ENCODE measurements at places on chromosomes 5 and 9. TPM values are rescaled to one million over a fixed set of nuclear protein-coding genes. Genes with fewer than 3 reads are reported as not detected.

DNA sequence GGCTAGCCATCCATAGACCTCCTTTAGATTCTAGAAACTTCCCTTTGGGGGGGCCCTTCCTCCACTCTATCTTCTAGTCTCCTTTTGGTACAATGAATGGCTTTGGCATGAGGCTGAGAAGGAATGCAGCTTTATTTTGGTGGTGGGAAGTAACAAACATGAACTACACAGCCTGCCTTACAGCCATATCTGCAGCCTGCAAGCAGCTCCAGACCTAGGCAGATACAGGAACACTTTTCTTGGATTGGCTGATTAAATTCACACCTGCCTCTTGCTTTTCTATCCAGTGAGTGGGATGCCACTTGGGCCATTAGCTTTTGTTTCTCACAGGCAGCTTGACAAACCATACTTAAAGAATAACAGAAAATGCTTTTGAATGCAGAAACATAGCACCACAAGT, 28.2 kb downstream of the NR6A1 start:
- DNase-seq, result no peak

DNA sequence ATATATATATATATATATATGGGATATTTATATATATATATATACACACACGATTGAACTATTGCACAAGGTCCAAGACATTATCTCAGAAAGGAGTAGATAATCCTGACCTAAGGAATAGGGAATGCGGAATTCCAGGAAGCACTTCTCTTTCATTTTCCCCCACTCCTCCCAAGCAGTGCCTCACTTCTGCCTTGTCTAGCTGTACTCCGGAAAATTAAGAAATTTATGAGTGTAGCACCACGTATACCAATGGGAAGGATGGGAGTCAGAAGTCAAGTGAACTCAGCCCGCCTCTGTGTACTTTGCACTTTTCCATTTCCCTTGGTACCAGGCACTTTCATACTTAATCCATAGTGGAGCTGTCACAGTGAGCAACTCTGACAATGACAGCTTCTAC, 10.9 kb downstream of the SLC36A1 start:
- no peak for DNase-seq

GRCh38 chr5:71700803-71701202, 18.3 kb upstream of the CARTPT start:
- DNase-seq, result no peak

DNA sequence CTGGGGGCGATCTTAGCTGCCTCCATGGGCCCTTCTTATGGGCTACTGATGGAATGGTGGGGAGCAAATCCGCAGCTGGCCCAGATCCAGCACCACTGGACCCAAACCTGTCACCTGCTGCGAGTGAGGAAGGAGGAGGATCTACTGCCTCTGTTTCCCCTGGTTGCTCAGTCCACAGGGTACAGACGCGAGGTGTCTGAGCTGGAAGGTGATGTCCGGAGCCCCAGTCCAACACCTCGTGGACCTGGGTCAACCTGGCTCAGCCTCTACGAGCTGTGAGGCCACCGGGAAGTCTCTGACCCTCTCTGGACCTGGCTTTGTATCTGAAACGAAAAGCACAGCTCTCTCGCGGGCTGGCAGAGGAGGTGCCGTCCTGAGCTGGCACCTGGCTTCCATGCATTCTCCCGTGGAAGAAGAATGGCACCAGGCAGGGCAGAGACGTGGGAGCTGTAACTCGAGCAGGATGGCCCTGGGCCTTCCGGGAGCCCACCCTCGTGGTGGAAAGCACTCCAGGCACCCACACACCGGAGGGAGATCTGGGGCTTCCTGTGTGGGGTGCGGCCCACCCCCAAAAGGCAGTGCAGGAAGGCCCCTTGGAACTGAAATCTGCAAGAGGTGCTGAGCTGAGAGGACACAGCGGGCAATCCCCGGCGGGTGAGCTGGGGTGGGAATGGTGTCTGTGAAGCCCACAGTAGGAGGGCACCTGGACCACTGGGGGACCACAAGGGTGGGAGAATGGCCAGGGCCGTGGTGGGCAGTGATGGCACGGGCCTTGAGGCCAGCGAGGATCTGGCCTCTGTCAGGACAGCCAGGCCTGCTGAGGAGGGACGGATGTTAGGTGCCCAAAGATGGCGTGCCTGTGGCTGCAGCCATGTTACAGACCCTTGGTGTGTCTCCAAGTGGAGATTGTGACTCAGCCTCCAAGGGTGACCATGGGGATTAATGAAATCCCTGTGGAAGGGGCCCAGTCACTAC, 133.4 kb downstream of the OLFM1 start:
- no peak for DNase-seq

- DNase-seq, result no peak
Observed at GRCh38 chr9:133108794-133109641, 12.0 kb downstream of the RALGDS start.

Gene ST6GALNAC4
- polyA plus RNA-seq, result 21.9 TPM

Gene FAXDC2
- 1.4 TPM for polyA plus RNA-seq

Gene ZNF366
- not detected for polyA plus RNA-seq

Data from mammary epithelial cell (primary cell).